Stimulated activated effector memory CD8-positive, alpha-beta T cell treated with anti-CD3 and anti-CD28 coated beads, Interleukin-12 subunit alpha, Interleukin-12 subunit beta, amount 100 ng/mL, for 72 hours (primary cell): ENCODE measurements at places on chromosomes 4 and X.

- no peak for DNase-seq
These were observed 22.5 kb downstream of the PTTG2 start for GRCh38 chr4:37982736-37983135.

DNA sequence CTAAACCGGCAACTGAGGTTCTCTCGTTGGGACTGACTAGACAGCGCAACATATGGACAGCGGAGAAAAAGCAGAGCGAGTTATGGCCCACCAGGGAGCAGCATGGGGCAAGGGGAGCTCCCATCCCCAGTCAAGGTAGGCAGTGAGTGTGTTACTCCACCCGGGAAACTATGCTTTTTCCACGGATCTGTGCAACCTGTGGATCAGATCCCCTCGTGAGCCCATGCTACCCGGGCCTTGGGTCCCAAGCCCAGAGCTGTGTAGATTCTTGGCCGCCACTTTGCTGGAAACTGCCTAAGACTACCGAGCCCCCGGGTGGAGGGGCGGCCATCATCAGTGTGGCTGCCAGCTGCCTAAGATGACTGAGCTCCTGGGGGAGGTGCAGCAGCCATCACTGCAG is 140.9 kb downstream of the PAPSS1 start:
- no peak for DNase-seq

- no peak for DNase-seq
These were observed 376.7 kb downstream of the GPM6A start for GRCh38 chr4:175435381-175435783.

DNA sequence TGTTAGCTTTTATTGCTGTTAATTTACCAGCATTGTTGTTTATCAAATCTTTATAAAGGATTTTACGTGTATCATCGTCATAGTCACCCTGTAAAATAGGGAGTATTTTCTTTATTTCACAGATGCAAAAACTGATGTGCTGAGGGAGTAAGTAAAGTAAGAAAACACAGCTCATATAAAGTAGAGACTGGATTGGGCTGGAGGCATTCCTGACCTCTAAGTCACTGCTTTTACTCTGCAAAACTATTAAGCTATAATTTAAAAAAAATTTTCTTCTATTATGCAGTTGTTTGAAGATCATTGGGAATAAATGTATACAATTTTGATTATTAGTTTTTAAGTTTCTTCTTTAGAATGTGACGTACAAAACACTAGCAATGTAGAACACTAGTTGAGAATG is 45.9 kb downstream of the NUDT6 start:
- no peak for DNase-seq

GRCh38 chr4:156312261-156312847 is 358.7 kb upstream of the CTSO start:
- DNase-seq, result no peak

DNA sequence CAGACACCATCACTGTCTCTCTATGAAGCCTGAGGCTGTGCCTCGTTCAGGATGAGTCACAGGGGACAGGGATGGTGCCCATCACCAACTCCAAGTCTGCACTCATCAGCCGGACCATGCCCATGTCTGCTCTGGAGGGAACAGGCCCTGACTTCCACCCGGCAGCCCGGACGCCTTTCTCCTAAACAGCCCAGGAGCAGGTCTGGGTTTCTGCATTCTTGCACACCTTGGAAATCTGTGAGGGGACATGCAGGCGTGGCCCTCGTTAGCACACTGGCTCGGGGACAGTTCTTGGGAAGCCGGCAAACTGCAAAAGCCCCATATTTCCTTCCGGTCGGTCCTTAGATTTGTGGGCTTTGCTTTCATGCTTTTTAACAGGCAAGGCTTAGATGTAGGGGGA is 67.9 kb upstream of the AFAP1 start:
- no peak for DNase-seq

DNA sequence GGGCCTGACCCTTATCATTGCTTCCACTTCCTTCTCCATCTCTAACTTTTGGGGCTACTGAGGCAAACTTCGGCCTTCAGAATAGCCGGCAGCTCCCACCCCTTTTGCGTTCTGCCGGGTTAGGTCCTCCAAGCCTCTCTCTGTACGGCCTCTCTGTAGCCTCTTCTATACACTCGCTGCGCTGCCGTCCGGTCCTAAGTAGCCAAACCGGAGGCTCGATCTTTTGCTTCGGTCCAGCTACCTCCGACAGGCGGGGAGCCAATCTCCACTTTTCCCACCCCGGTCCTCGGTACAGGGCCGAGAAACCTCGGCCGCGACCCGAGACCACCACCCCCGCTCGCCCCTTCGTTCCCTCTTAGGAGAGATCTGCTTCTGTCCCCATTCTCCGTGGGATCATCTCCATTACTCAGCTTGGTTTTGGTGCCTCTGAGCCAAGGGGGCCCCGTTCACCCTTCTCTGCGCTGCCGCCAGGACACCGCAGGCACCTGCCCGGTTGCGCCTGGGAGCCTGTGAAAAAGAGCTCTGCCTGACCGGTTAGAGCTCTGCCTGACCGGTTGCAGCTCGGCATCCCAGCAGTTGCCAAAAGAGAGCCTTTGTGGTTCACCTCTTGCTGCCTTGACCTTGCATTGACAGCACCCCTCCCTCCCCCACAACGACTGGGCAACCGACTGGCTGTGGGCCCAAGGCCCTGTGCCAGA is 1.0 kb upstream of the HTR2C start:
- DNase-seq, result no peak

DNA sequence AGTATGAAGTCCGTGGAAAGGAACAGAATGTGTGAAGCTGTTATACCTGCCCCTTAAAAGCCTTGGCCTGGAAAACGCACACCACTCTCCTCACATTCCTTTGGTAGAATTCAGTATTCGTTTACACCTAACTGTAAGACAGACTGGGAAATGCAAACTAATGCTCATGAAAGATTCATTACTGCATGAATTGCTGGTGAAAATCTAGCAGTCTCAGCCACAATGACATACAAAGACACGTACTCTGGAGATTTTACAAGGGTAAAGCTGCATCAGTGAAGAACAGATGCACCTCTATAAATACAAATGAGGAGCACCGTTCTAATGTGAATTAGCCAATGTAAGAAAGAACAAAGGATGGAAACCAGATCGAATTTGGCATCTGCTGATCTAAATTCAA is 2051.3 kb downstream of the PCDH7 start:
- DNase-seq, result no peak

DNA sequence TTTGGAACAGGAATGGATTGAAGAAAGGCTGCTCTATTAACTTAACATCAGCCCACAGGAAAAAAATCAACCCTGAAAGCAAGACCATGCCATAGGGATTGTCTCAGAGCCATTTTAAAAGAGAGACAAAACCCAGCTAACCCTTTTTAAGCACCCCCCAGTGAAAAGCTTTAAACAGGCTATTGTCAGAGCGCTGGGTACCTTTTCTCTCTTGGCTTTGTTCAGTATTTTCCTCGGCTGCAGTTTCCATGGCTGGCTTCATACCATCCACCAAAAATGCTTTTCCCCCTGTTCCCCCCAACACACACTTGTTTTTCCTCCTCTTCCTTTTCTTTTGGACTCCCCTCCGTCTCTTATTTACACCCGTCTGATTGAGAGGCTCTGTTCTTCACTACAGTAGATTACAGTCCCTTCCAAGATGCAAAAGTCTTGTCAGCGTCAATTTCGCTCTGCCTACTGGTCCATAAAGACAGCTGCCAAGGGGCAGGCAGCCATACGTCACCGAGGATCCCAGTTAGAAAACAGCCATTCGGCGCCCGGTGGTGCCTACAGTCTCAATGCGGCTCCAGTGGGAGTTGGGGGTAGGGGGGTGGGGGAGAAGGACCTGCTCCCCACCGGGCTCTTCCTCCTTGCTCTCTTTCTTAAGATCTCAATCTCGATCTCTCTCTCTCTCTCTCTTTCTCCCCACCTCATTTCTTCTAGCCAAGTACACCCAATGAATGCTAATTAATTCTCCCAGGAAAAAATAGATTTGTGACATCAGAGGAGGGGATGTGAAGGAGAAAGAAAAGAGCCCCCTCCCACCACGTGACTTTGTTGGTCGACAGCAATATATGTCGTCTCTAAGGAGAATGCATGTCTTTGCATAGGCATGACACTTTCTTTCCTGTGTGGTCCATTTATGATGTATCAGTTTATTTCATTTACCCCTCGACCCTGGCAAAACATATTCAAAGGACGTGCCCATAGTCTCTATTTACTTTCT is at the start of gene GPM6B:
Gene GPM6B, minus strand, starts transcription at position 451 of the 985 bp plus-strand sequence. Its CDS starts 189 bp downstream, at position 262.
- DNase-seq, result no peak

DNA sequence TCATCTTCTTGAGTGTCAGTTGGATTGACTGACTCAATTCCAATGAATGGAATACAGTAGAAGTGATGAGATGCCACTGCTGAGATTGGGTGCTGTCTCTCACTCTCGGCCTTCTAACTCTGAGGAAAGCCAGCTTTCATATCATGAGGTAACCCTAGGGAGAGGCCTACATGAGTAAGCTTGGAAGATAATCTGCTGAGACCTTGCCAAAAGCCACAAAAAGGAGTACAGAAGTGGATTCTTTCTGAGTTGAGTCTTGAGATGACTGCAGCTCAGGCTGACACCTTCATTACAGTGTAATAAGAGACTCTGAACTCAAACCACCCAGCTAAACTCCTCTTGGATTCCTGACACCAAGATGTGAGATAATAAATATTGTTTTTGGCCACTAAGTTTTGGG is 537.4 kb upstream of the MAGEB18 start:
- DNase-seq, result no peak

GRCh38 chr4:185405296-185405999 is 8.8 kb downstream of the ANKRD37 start:
- DNase-seq, result no peak

GRCh38 chrX:150084496-150085229 is 146.4 kb upstream of the EOLA2 start:
- DNase-seq, result no peak

DNA sequence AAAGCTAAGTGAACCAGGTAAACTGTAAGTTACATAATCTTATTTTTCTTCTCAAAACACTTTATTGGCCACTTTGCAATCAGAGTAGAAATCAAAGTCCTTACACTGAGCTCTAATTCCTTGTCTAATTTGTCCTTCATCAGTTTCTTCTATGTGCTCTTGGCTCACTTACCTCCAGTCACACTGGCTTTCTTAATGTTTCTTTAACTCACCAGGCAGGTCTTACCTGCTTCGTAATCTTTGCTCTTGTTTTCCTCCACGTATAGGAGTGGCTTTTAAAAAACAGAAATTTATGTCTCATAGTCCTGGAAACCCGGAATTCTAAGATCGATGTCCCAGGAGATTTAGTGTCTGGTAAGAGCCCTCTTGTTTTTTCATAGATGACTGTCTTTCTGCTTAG is 1462.1 kb downstream of the FSTL5 start:
- no peak for DNase-seq

DNA sequence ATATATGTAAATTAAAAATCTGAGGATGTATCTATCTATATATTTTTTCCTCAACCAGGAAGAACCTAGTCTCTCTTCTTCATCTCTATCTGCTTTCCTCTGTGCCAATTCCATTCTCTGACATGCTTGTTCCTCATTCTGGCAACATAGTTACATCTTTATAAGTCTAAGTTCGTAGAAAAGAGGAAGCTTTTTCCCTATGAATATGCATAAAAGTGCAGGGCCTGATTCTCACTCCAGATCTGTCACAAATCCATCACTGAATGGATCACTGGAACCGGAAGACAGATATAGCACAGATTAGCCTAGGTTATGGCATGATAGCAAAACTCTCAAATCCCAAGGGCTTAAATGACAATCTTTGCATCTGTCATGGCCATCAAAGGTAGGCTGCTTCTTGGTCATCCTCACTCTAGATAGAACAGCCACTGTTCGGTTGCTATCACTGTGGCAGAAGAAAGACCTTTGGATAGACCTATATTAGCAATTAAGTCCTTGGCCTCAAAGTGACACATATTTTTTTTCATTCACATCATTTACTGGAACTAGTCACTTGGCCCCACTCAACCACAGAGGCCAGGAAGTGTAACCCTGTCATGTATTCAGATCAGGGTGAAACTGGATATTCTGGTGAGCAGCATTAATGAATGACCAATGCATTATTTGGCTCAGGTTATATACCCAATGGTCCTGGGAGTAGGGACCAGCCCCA is 22.2 kb downstream of the DTHD1 start:
- DNase-seq, result no peak

DNA sequence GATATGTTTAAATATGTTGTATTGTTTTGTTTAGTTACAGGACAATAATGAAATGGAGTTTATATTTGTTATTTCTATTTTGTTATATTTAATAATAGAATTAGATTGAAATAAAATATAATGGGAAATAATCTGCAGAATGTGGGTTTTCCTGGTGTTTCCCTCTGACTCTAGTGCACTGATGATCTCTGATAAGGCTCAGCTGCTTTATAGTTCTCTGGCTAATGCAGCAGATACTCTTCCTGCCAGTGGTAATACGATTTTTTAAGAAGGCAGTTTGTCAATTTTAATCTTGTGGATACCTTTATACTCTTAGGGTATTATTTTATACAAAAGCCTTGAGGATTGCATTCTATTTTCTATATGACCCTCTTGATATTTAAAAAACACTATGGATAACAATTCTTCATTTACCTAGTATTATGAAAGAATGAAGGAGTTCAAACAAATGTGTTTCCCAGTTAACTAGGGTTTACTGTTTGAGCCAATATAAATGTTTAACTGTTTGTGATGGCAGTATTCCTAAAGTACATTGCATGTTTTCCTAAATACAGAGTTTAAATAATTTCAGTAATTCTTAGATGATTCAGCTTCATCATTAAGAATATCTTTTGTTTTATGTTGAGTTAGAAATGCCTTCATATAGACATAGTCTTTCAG is 26.9 kb downstream of the NUDT6 start:
- DNase-seq, result no peak

DNA sequence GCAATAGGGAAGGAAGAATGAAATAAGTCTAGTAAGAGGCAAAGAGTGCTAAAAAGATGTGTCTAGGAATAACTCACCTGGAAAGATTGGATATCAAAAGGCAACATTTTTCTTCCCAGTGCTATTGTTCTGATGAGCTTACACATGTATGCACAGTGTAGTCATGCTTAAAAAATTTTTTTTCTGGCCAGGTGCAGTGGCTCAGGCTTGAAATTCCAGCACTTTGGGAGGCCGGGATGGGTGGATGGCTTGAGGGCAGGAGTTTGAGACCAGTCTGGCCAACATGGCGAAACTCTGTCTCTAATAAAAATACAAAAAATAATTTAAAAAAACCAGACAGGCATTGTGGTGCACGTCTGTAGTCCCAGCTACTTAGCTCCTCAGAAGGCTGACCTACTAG is 795.8 kb upstream of the IGFBP7 start:
- no peak for DNase-seq
